Lung (tissue), 17 donors: ENCODE measurements at places on chromosomes 16 and 17. TPM values are rescaled to one million over a fixed set of nuclear protein-coding genes. Genes with fewer than 3 reads are reported as not detected.

The STAT5A gene
- total RNA-seq, result 20.9 TPM

- DNase-seq, result no peak
- no peaks in the 10 kb centered on the region for H3K27me3 ChIP-seq
- peak overlapping the region; percentile 78 for H3K4me3 ChIP-seq
- H3K36me3 ChIP-seq, result no peaks in the 10 kb centered on the region
- peak overlapping the region; percentile 7 for H3K27ac ChIP-seq
Measured at GRCh38 chr17:29930409-29931010, 482 bp upstream of the SSH2 start.

DNA sequence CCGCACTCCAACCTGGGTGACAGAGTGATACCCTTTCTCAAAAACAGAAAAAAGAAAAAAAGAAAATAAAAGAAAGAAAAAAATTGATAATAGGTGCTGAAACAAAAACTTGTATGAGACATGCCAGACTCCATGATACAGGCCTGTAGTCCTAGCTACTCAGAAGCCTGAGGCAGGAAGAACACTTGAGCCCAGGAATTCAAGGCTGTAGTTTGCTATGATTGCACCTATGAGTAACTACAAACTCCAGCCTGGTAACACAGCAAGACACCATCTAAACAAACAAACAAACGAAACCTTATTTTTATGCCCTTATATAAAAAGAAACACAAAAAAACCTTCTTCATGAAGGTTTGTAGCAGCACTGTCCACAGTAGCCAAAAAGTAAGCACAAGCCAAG lies 5.0 kb upstream of the CMTM4 start:
- H3K4me1 ChIP-seq, result no peaks in the 10 kb centered on the region
- no peaks in the 10 kb centered on the region for H3K27me3 ChIP-seq
- no peak overlapping the region for H3K27ac ChIP-seq
- H3K4me3 ChIP-seq, result no peak overlapping the region
- DNase-seq, result no peak

DNA sequence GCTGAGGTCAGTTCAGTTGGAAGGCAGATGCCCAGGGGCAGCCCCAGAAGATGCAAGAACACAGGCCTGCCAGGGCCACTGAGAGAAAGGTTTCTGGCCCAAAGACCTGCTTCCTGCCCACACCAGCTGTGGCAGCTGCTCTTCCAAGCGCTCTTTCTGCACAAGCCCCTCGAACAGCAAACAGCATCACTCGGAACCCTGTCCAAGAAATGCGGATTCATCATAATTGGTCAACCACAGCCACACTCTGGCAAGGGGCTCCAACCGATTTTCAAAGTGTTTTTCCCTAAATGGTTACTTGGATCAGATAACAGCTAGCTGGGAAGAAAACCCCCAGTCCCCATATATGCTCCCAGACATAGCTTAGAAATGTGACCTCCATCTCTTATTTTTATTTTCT lies 71.1 kb upstream of the DNAH17 start:
- H3K36me3 ChIP-seq, result no peaks in the 10 kb centered on the region
- no peak for DNase-seq
- H3K4me1 ChIP-seq, result no peaks in the 10 kb centered on the region
- H3K4me3 ChIP-seq, result no peak overlapping the region
- peaks cover 4% of the 10 kb centered on the region for H3K27me3 ChIP-seq

DNA sequence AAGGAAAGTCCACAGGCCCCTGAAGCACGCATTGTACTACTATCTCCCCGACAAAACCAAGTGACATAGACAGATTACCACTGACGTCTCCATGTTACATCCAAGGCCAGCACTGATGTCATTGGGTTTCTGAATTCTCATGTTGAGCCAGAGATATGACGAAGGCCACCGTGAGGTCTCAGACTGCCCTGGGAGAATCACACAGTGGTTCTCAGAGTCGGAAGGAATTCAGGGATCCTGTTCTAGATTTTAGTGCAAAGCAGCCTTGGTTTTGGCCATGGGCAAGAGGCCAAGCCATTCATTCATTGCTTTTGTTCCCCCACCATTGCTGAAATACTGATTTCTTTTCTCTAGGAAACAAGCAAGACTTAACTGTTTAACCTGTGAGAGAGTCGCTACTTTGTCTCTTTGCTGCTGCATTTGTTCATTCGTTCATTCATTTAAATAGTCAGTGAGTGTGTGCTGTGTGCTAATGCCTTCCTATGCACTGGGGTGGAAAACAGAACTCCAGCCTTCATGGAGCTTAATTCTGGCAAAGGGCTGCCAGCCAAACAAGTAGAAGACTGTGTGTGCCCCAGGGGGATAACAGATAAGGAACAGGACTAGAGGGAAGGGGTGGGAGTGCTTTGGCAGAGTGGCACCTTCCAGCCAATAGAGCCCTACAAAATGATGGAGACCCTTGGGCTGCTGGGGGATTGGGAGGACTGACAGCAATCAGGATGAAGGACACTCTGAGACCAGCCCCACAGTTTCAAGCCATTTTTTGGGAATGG lies 222.3 kb downstream of the MSI2 start:
- peak; percentile 63 for DNase-seq
- H3K4me3 ChIP-seq, result no peak overlapping the region
- no peaks in the 10 kb centered on the region for H3K4me1 ChIP-seq
- H3K27me3 ChIP-seq, result no peaks in the 10 kb centered on the region
- H3K27ac ChIP-seq, result no peak overlapping the region

DNA sequence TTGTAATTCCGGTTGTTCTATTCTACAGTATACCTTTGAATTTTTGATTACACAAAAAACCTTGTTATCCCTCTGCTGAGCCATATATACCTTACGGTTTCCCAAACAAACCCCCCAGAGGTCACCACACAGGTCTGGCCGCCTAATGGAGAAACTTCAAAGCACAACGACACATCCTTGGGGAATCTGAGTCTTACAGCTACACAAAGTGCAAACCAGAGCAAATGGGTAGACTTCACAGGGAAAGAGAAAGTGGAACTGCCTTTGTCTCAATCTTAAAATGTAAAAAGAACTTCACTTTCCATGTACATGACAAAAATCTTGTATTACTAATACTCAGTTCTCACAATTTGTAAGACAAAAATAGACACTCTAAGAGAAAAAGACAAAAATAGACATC lies 2.7 kb downstream of the FBXO31 start:
- DNase-seq, result no peak
- H3K4me1 ChIP-seq, result peaks cover 14% of the 10 kb centered on the region
- no peak overlapping the region for H3K27ac ChIP-seq
- peaks cover 2% of the 10 kb centered on the region for H3K36me3 ChIP-seq
- no peaks in the 10 kb centered on the region for H3K27me3 ChIP-seq

DNA sequence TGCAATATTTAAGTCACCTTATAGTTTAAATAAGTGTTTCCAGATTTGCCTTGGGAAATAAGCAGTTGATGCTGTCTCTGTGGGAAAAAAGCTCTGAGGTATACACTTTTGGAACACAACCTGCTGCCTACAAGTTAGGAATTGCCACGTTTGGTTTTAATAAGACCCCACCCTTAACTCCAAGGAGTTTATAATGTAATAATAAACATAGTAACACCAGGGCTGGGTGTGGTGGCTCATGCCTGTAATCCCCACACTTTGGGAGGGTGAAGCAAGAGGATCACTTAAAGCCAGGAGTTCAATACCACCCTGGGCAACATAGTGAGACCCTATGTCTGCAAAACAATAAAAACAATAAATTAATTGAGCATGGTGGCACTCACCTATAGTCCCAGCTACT lies 15.9 kb upstream of the SMG1 start:
- H3K36me3 ChIP-seq, result no peaks in the 10 kb centered on the region
- no peak overlapping the region for H3K4me3 ChIP-seq
- DNase-seq, result no peak
- no peaks in the 10 kb centered on the region for H3K4me1 ChIP-seq

GRCh38 chr17:67800495-67800928 lies 24.8 kb upstream of the BPTF start:
- H3K4me1 ChIP-seq, result no peaks in the 10 kb centered on the region
- H3K4me3 ChIP-seq, result no peak overlapping the region
- H3K27ac ChIP-seq, result no peak overlapping the region
- H3K36me3 ChIP-seq, result no peaks in the 10 kb centered on the region

The CACNG5 gene
- not detected for total RNA-seq

- no peaks in the 10 kb centered on the region for H3K4me1 ChIP-seq
- H3K27ac ChIP-seq, result no peak overlapping the region
- H3K36me3 ChIP-seq, result no peaks in the 10 kb centered on the region
- H3K4me3 ChIP-seq, result no peak overlapping the region
- no peak for DNase-seq
Measured at GRCh38 chr17:14225254-14225980, 11.2 kb downstream of the CDRT15 start.

DNA sequence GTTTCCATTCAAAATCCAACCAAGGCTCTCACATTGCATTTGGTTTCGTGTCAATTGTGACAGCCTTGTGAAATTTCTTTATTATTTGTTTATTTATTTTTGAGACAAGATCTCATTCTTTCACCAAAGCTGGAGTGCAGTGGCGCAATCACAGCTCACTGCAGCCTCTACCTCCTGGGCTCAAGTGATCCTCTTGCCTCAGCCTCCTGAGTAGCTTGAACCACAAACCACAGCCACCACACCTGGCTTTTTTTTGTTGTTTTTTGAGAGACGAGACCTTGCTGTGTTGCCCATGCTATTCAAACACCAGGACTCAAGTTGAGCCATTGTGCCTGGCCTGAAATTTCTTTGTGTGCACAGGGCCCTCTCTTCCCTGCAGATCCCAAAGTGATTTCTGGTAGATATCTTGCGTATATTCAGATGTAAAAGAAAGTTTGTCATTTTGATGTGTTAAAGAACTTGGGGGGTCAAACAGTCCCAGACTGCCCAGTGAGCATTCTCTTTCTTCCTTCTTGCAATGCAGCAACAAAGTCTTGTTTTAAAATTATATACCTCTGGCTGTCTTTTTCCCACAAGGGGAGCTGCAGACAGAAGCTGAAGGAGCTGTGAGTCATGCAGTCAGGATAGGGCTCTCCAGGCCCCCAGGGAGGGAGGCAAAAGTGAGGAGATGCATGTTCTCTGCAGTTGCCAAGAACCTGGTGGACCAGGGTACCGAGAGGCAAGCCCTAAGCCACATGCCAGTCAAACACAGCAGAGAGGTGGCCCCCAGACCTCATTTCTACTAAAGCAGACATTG lies 15.5 kb upstream of the USP22 start:
- no peak overlapping the region for H3K4me3 ChIP-seq
- DNase-seq, result no peak
- no peaks in the 10 kb centered on the region for H3K4me1 ChIP-seq

- no peaks in the 10 kb centered on the region for H3K36me3 ChIP-seq
- H3K4me1 ChIP-seq, result no peaks in the 10 kb centered on the region
- DNase-seq, result no peak
- no peaks in the 10 kb centered on the region for H3K27me3 ChIP-seq
Measured at GRCh38 chr16:50121721-50122445, 31.2 kb upstream of the TENT4B start.

DNA sequence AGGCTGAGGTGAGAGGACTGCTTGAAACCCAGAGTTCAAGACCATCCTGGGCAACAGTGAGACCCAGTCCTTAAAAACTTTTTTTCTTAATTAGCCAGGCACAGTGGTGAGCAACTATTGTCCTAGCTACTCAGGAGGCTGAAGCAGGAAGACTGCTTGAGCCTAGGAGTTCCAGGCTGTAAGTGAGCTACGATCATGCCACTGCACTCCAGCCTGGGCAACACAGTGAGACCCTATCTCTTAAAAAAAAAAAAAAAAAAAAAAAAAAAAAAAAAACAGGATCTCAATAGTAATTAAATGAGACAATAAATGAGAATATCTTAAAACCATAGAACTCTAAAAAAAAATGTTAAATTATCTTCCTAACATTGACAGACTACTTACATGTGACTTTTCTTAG lies 14.3 kb downstream of the SMURF2 start:
- H3K36me3 ChIP-seq, result peaks cover 4% of the 10 kb centered on the region
- no peaks in the 10 kb centered on the region for H3K4me1 ChIP-seq
- no peak overlapping the region for H3K4me3 ChIP-seq
- no peak overlapping the region for H3K27ac ChIP-seq
- no peaks in the 10 kb centered on the region for H3K27me3 ChIP-seq

The CD2BP2 gene
- 69.8 TPM for total RNA-seq

GRCh38 chr17:27268394-27269085 lies 25.4 kb upstream of the WSB1 start:
- DNase-seq, result no peak
- H3K36me3 ChIP-seq, result no peaks in the 10 kb centered on the region
- no peaks in the 10 kb centered on the region for H3K27me3 ChIP-seq
- H3K4me3 ChIP-seq, result no peak overlapping the region

- DNase-seq, result no peak
- no peaks in the 10 kb centered on the region for H3K36me3 ChIP-seq
- no peaks in the 10 kb centered on the region for H3K27me3 ChIP-seq
- no peaks in the 10 kb centered on the region for H3K4me1 ChIP-seq
- no peak overlapping the region for H3K4me3 ChIP-seq
Measured at GRCh38 chr16:4979736-4980660, 21.9 kb downstream of the SEC14L5 start.

DNA sequence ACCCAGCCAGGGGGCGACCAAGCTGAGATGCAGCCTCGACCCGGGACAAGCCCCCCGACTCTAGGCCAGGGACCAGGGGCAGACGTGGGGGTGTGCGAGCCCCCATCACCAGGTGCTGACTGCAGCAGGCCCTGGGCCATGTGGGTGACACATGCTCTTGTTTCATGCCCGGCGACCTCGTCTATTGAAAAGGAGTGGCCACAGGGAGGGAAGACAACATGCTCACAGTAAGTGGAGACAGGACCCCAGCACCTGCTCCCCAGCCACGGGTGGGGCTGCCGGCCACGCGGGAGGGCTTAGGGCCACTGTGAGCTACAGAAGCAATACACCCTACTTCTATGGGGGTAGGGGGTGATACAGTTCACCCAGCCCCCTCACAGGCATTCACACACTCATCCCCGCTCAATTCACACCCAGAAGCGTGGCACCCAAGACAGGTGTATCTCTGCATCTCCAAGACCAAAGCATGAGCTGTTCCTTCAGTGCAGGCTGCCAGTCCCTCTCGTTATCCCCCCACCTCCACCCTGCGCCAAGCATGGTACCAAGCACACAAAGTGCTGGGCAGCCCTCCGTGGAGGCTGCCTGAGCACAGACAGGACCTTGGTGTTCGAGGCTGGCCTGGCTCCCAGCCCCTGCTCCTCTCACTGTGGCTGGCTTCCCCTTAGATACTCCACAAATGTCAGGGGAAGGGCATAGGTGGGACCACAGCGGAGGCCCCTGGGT lies 13.6 kb downstream of the VASN start:
- H3K4me3 ChIP-seq, result no peak overlapping the region
- no peaks in the 10 kb centered on the region for H3K4me1 ChIP-seq
- no peak overlapping the region for H3K27ac ChIP-seq
- H3K36me3 ChIP-seq, result no peaks in the 10 kb centered on the region

The SOCS1 gene
- 30.5 TPM for total RNA-seq

DNA sequence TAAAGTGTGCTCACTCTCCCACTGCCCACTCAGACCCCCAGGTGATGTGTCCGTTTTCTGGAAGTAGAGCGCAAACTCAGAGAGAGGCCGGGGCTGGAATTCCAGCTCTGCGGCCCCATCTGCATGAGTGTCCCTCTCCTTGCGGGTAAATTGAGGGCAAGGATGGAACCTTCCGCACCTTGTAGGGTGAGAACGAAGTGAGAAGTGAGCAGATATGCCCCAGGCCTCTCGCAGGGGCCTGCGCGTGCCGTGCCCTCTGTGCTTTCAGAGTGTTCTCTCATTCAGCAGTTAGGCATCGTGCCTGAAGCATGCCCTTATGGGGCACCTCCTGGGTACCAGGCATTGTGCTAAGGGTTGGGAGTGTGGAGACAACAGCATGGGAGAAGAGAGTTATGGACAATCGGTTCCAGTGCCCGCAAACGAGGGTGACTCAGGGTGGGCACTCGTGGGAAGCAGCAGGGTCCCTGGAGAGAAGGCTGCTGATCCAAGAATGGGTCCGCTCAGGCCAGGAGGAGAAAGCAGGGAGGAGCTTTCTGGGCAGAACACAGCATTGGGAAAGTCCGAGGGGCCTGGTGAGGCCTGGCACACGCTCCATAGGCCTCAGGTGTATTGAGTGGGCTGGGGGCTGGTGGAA lies 23.8 kb downstream of the CMIP start:
- peaks cover 1% of the 10 kb centered on the region for H3K4me1 ChIP-seq
- H3K4me3 ChIP-seq, result no peak overlapping the region
- no peak for DNase-seq
- no peaks in the 10 kb centered on the region for H3K27me3 ChIP-seq
- peak overlapping the region; percentile 9 for H3K27ac ChIP-seq
- H3K36me3 ChIP-seq, result peaks cover 7% of the 10 kb centered on the region
